ENCODE measurements at places on chromosomes 4 and X.
A peak's percentile ranks its signal among the peaks of the same experiment; 100 is the strongest.

DNA sequence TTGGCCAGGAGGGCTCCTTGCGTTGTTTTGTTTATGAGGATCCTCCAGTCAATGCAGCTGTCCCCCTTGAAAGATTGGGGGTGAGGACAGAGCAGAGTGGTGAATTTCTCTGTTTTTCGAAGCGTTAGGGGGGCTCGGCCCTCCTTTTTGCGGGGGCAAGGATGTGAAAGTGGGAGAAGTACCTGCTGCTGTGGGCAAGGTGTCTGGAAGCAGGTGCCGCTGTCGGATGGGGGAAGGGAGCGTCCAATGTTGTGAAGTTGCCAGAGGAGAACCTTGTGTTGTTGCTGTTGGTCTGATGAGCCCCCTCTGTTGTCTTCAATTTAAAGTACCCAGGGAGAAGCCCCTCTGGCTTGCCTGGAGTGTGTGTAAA is 613 bp downstream of the GLRB start:
- no peaks in the 10 kb centered on the region for H3K36me3 ChIP-seq
- H3K27me3 ChIP-seq = peaks cover 5% of the 10 kb centered on the region
- H3K4me3 ChIP-seq = peak overlapping the region; percentile 17
- no peak overlapping the region for H3K27ac ChIP-seq
- peak; percentile 21 for DNase-seq

DNA sequence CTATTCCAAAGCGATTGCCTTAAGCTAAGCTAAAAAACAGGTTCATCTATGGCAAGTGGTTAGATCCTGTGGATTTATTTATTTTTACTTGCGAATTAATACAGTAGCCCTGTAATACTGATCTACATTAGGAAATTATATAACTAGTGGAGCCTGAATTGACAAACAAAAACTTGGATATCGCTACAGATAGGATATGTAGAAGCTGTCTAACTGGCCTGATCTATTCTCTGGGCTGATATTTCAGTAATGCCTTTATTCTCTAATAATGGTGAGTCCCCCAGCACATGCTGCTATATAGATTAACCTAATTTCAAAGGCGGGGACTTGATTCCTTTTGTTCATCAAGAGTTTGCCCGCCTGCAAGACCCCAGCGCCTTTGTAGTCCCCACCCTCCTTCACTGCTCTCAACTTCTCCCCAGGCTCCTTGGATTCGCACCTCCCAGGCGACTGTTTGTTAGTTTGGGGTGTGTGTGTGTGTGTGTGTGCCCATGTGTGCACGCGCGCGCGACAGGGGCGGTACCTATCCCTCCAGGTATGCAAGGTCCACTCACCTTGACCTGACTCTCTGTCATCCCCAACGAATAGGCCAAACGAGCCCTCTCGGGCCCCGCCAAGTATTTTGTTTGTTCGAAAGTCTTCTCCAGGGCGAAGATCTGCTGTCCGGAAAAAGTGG is 3.8 kb downstream of the NKX6-1 start:
- H3K4me3 ChIP-seq = no peak overlapping the region
- no peak for DNase-seq
- peaks cover 8% of the 10 kb centered on the region for H3K4me1 ChIP-seq
- H3K27ac ChIP-seq = no peak overlapping the region

GRCh38 chr4:14829795-14830194 is 172.5 kb upstream of the CPEB2 start:
- no peak for DNase-seq
- no peak overlapping the region for H3K27ac ChIP-seq
- H3K4me1 ChIP-seq = no peaks in the 10 kb centered on the region
- no peaks in the 10 kb centered on the region for H3K27me3 ChIP-seq
- H3K4me3 ChIP-seq = no peak overlapping the region
- no peaks in the 10 kb centered on the region for H3K36me3 ChIP-seq

DNA sequence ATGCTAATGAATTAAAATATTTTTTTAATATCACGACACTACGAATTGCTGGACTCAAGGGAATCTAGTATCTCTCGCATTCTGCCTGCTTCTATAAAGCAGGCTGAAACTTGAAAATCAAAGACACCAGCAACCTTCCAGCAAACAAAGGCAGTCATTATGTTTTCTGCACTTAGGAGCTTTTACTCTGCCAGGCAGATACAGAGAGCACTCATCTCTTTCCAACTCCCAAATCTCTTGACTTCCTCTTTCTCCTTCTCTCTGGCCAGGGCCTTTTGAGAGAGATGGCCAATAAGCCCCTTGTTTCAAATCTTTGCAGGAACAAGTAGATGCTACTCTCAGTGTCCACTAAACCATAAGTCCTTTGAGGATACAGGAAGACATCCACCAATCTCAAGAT is 95.2 kb upstream of the KLF3 start:
- H3K4me3 ChIP-seq = no peak overlapping the region
- DNase-seq = no peak
- H3K27me3 ChIP-seq = no peaks in the 10 kb centered on the region
- no peak overlapping the region for H3K27ac ChIP-seq
- H3K4me1 ChIP-seq = no peaks in the 10 kb centered on the region

All from mesendoderm (in vitro differentiated cells).